GM23338 (cell line): ENCODE measurements at places on chromosomes 7 and 10.

GRCh38 chr10:92799568-92799967, 48.8 kb upstream of the EXOC6 start:
- no peak for DNase-seq

GRCh38 chr7:87129848-87130247, 22.4 kb upstream of the DMTF1 start:
- no peak for DNase-seq

- no peak for DNase-seq
Measured at GRCh38 chr7:114997487-114998404, 75.9 kb downstream of the MDFIC start.

DNA sequence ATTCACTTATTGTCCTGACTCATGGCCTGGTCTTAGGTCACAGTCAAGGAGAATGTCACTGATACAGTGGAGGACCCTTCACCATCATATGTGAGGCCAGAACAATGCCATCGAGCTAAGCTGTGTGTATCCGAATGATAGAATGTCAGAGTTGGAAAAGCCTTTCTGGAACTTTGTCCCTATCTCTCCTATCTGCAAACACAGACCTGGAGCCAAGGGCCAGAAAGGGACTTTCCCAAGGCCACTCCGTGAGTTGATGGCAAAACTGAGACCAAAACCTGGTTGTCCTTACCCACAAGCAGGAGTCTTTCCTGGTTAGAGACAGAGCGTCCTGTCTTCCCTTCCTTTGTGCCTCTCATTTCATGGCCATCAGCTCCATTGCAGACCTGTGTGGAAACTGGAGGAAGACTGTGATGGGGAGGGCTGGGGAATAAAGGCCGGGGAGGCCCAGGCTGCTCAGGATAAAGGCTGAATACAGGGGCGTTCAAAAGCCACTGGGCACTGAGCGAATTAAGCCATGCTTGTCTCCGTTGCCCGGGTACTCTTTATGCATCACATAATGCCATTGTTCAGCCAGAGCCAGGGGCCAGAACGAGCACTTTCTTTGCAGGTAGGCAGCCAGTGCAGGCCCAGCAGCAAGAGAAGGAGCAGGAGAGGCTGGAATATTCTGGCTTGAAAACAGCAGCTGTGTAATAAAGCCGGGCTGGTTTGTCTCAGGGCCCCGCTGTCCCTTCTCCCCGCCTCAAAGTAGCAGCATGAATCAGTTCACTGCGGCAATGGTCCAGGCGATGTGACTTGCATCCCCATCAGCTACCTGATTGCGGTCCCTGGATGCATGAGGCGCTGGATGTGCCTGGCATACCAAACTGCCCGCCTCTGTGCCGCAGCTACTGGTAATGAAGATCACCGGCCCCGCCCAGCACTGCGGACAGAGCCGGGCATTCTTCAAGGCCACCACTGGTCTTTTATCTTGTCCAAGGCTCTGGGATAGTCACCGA, 143.0 kb downstream of the RPS24 start:
- DNase-seq, result no peak

GRCh38 chr10:89029785-89030437, 39.3 kb downstream of the FAS start:
- DNase-seq, result peak; percentile 82

DNA sequence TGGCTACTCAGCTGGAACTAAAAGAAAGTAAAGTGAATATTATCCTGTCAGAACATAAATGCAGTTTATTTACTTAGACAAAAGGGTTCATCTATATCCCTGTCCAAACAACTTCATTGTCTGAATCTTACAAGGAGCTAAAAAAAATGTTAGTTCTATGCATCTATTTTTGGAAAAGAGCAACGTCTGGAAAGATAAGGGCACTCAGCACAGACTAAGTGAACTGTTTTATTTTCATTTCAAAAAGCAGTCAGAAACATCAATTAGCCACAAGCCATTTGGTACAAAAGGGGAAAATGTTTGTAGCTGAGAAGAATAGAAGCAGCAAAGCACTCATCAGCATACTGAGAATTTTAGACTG, 245.5 kb downstream of the FOXP2 start:
- DNase-seq, result no peak

DNA sequence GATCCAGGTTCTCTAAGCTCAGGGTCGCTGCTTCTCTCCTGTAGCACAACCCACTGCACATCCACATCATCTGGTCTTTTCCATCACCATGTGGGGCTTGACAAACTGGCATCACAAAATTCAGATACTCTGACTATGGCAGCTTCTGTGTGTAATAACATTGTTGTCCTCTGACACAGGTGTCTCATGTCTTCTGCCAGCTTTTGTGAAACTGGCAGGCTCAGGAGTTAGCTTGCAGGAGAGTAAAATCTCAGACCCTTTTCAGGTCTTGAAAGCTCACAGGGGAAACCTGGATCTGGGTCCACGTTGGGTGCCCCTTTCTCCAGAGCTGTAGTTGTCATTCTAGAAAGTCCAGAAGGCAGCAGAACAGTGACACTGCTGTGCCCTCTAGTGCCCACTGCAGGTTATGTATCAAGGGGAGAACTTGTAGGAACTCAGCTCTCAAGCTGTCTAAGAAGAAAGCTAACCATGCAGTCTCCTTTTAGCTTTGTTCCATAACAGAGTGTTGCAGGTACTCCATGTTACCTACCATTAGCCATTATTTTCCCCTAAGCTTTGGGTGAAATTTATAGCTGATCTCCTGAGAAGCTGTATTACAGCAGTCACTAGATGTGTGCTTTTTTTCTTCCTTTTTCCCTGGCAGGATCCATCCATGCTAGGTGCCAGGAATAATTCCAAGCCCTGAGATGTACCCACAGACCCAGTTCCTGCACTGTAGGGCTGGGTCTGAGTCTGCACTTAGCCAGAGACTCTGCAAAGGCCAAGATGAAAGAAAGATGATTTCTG, 102.7 kb downstream of the ZNF248 start:
- DNase-seq, result no peak

DNA sequence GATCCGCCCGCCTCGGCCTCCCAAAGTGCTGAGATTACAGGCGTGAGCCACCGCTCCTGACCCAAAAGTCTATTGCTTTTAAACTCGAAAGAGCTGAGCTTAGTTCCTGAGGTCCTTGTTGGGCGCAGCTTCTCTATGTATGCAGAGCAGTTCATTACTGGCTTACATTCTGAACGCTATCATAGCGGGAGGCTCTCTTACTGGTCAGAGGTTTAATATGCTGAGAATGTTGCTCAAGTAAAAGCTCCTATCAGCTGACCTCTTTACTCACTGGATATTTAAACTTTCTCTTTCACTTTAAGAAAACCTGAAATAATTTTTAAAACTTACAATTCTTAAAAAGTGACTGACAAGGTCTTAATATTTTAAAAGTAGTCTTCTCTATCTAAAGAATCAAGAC, 160.8 kb upstream of the WNT16 start:
- no peak for DNase-seq

- DNase-seq, result no peak
Measured at GRCh38 chr10:109823196-109823595, 100.1 kb downstream of the XPNPEP1 start.
